Stimulated activated CD8-positive, alpha-beta memory T cell treated with anti-CD3 and anti-CD28 coated beads, Interleukin-7, amount 100 ng/mL, for 1 hour (primary cell): ENCODE measurements at places on chromosomes 7 and 10.

- DNase-seq, result no peak
These were observed 55.6 kb upstream of the NKX6-2 start for GRCh38 chr10:132841615-132841975.

DNA sequence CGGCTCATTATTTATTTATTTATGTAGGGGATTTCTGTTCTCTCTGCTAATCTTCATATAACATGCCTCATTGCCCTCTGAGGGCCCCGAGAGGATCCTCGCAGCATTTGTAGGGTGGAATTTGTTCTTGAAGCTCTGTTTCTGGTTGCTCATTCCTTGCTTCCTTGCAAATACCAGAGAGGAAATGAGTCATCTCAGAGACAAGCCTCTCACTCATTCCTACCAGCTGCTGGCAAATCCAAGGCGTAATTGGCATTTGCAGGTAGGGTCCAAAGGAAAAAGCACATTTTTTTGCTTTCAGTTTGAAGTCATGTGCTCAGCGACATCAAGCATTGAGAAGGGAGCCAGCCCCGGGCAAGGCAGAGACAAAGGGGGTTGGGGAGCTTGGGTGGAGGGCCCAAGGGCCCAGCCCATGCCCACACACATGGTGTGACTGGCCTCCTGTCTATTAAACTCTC lies 501.6 kb downstream of the GALNT17 start:
- DNase-seq, result no peak

- no peak for DNase-seq
These were observed 109.4 kb upstream of the ADAM12 start for GRCh38 chr10:126497672-126498071.

DNA sequence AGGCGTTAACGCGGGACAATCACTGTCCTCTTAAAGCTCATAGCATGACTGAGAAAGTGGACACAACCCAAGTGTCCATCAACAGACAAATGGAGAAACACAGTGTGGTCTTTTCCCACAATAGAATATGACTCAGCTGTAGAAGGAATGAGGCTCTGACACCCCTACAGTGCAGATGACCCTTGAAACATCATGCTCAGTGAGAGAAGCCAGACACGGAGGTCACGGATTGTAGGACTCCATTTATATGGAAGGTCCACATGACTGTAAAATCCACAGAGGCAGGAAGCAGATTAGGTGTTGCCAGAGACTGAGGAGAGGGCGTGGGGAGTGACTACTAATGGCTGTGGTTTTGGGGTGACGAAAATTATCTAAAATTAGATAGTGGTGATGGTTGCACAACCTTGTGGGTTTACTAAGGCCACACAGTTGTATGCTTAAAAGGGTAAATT lies 6.1 kb upstream of the NCAPG2 start:
- no peak for DNase-seq

GRCh38 chr7:135076882-135077281 lies 71.0 kb upstream of the TMEM140 start:
- no peak for DNase-seq

GRCh38 chr7:45718464-45719330 lies 144.5 kb downstream of the ADCY1 start:
- DNase-seq, result no peak

GRCh38 chr7:109835577-109835976 lies 1255.3 kb upstream of the LRRN3 start:
- DNase-seq, result no peak

DNA sequence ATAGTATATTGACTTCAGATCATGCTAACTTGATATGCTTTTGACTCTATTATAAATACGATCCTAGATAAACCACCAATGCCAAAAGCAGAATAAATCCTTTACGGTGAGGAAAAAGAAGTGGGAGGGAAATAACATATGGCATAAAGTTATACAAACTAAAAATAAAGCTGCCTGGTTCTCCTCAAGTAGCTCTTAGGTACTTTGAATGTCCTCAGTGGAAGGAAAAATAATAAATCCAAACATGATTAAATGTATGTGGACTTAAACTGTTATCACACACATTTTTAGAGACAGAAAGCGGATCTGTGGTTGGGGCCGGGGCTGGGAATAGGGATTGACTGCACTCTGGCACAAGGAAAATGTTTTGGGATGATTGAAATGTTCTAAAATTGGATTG lies 23.6 kb downstream of the EEPD1 start:
- DNase-seq, result no peak

DNA sequence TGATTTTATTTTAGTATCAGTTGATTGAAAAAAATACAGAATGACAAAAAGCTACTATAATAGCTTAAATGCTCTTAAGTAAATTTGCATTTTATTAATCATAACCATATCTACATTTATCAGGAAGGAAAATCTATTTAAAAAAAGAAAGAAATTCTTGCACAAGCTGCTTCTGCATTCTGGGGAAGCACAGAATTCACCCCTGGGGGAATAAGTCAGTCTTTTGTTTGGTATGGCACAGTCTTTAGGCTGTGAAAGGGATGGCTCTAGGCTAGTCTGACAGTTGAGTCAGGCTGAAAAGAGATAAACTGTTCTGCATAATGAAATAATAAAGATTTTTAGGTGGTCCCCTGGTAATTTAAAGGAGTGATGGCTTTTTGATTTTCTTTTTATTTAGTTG lies 37.9 kb downstream of the HTR7 start:
- no peak for DNase-seq

GRCh38 chr10:14695847-14696480 lies 78.7 kb downstream of the FAM107B start:
- no peak for DNase-seq

GRCh38 chr10:63166742-63167258 lies 33.7 kb downstream of the NRBF2 start:
- DNase-seq, result no peak

- no peak for DNase-seq
These were observed 58.8 kb upstream of the SRRM3 start for GRCh38 chr7:76142861-76143260.

DNA sequence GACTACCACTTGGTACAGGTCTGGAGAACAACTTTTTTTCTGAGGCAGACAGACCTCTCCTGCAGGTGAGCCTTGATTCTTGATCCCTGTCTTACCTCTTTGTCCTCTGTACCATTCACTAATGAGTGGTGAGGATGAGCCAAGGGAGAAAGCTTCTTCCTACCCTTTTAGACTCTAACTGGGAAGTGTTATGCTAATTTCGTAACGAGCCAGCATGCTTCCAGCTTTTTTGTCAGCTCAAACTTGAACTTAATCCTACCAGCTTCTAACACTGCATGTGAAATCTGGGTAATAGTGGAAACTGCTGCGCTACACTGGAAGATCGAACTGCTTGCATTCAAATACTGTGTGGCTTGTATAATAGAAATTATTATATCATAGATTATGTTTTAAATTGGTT lies 87.0 kb downstream of the NEUROD6 start:
- DNase-seq, result no peak

DNA sequence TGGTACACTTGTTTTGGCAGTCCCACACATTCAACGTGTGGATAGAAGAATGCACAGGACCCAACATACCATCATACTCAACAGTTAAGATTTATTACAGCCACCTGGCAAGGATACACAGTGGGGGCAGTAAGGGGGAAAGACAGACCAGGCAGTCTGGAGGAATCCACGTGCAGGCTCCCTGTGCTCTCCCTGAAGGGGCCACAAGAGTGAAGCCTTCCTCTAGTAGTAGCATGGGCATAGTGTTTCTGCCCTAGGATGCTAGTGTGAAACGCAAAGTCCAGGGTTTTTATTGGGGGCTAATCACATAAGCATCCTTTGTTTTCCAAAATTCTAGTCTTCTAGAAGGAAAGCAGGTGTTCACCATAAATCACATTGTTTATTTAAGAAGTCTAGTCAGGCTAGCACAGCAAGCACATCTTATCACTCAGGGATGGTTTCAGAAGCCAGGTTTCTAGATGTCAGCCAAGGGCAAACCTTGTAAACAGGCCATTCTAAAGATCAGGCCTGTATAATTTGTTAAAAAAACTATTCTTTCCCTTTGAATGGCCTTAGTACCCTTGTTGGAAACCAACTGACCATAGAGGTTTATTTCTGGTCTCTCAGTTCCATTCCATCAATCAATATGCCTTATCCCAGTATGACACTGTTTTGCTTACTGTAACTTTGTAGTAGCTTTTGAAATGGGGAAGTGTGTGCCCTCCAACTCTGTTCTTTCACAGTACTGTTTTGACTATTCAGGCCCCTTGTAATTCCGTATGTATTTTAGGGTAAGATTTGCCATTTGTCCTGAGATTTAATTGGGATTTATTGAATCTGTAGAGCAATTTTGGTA lies 12.4 kb upstream of the TFAM start:
- DNase-seq, result no peak

GRCh38 chr7:47581804-47582763 lies at the start of gene TNS3:
TNS3 (minus strand) TSS chr7:47582111; CDS start chr7:47439636, 142,475 bp downstream.
- DNase-seq, result no peak

GRCh38 chr7:123746931-123747488 lies 1.8 kb downstream of the WASL start:
- no peak for DNase-seq

DNA sequence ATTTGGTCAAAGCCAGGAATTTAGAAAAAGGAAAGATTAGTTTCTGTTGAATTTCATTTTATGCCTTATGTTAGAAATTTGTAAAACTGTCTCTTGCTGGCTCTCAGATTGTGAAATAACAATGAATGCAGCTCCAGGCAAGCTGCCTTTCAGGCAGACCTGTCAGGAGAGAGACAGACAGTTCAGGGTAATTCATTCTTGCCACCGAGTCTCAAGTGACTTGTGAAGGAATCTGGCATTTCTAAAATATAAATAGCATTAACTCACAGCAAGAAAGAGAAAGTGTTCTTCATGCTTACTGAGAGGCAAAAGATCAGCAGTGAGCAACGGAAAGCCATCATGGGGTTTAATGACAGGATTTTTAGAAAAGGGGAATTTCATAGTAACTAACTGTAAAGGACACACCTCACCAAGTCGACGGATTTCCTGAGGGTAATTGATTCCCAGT lies 442.3 kb upstream of the AKR1E2 start:
- no peak for DNase-seq

DNA sequence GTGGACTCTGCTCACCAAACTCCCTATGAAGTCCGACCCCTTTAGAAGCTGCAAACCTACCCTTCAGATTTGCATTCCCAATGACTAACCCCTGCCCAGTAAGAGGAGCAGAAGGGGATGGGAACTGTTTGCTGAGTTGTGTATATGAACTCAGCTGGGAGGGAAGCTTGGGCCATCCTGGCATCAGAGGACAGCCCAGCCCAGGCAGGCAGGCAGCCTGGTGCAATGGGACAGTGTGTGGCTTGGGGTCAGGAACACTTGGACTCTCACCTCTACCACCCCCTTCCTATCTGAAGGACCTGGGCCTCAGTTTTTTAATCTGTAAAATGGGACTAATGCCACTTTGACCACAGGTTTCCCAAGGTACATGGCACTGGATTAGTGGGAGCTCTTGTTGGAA lies 147.4 kb upstream of the GPR26 start:
- DNase-seq, result no peak

DNA sequence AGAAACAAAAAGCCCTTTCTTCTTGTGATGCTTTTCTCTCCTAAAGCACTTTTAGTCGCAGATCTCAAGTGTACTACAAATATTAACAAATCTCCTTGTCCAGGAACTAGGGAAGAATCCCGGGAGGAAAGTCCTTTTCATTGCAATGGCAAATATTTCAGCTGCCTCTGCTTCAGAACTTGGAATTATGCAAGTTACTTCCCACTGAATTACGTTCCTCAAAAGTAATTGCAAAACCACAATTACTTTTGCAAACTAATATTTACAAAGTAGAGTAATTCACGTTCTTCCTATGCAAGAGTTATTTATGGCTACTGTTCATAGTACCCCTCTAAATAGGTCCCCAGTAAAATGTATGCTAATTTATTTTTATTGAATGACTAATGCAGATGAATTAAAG lies 14.5 kb downstream of the PRKCQ start:
- DNase-seq, result no peak

GRCh38 chr7:46071601-46072000 lies 150.5 kb upstream of the IGFBP3 start:
- no peak for DNase-seq

- DNase-seq, result no peak
These were observed 244.6 kb upstream of the MGMT start for GRCh38 chr10:129222436-129222835.

DNA sequence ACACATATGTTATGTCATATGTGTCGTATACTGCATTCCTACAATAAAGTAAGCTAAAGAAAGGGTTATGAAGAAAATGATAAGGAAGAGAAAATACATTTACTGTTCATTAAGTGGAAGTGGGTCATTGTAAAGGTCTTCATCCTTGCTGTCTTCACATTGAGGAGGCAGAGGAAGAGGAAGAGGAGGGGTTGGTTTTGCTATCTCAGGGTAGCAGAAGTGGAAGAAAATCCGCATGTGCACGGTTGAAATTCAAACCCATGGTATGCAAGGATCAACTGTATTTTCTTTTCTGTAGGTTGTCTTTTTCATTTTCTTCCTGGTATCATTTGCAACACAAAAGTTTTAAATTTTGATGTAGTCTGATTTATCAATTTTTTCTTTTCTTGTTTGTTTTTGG lies 6.3 kb downstream of the PLEKHA8 start:
- no peak for DNase-seq

DNA sequence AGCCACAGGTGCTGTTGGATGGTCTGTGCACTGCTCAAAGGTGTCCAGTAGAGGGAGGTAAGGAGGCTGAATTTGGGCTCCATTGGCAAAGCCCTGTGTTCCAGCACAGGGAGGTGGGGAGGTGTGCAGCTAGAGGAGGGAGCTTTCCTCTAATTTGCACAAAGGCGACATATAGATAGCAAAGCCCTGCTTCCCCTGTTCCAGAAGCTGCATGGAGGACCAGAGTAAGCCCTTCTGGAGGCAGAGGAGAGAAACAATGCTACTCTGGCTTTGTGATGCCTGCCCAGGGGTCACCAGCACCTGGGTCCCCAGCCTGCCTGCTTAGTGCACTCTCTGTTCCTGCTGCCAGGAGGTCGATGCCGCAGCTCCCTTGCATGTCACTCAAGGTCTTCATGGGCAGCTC lies 3.4 kb upstream of the ARHGAP22 start:
- no peak for DNase-seq

DNA sequence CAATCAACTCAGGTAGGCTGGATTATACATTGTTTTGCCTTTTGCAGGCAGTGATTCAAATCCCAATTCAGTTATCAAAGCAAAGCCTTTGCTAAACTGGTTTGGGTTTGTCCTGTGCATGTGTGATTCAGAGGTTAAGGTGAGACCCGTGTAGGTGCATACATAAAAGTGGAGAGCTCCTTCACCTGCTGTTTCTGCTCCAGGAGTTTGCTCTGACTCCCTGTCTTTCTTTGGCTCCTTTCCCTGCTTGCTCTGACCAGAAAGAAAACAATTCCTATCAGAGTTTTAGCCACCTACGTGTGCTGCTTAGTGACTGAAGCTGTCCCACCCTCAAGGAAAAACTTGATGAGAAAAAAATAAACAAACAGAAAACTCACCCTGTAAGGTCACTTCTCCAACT lies 101.1 kb downstream of the TPST1 start:
- no peak for DNase-seq

DNA sequence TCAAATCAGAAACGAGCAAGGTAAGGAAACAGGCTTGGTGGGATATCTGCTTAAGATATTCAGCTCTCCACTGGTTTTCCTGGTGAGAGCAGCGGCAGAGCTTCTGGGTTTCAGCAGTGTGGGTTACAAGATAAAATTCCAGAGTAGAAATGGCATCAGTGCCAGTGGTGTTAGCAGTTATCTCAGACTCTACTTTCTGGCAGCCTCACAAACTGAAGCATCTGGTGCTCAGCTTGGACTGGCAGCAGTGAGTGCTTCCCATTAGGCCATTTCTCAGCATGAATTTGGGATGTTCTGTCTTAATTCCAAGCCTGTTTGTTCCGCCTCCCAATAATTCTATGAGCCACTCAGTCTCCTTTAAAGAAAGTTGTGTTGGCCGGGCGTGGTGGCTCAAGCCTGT lies 6.9 kb upstream of the GSTO2 start:
- no peak for DNase-seq

GRCh38 chr7:26533217-26533616 lies 241.6 kb downstream of the SNX10 start:
- no peak for DNase-seq
